Hematopoietic multipotent progenitor cell (in vitro differentiated cells): ENCODE measurements at places on chromosomes 11 and 22.
A peak's percentile ranks its signal among the peaks of the same experiment; 100 is the strongest.

DNA sequence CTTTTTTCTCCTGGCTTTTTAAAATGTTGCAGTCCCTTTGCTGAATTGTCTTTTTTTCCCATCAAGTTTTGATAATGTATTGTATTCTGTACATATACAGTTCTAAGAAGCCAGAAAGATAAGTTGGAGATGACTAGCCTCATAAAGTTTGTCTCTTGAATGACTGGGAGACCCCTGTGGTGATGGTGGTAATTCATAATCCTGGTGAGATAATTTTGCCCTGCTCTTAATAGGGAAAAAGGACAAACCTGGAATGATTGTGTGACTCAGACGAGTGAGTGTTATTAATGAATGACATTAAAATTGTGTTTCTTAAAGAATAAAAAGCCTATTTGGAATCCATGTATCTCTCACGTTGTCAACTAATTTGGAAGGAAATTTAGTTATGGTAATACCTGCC, 1.2 kb downstream of the HIKESHI start:
- DNase-seq = no peak

DNA sequence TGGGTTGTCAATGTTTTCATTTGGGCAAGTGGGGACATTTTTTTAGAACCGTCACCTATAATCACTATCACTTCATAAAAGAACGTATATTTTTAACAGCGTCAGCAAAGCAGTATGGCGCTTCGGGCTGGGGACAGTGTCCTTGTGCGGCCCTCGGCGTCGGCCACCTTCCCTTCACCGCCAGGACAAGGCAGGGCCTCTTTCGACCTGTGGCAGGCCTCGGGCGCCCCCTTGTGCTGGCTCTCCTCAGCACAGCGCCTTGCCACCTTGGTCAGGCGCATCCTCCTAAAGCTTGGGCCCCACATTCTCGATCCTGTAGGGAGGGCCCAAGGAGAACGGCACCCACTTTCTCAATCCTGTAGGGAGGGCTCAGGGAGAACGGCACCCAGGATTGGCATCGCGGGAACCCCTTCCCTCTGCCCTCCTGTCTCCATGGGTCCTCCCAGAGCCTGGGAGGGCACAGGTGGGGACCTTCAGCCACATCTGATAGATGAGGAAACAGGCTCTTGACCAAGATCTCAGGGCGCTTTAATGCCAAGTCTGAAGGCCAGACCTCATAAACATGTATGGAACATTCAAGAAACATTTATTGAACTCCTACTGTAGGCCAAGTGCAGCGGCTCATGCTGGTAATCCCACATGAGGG, 11.5 kb upstream of the FADD start:
- DNase-seq = peak; percentile 65

DNA sequence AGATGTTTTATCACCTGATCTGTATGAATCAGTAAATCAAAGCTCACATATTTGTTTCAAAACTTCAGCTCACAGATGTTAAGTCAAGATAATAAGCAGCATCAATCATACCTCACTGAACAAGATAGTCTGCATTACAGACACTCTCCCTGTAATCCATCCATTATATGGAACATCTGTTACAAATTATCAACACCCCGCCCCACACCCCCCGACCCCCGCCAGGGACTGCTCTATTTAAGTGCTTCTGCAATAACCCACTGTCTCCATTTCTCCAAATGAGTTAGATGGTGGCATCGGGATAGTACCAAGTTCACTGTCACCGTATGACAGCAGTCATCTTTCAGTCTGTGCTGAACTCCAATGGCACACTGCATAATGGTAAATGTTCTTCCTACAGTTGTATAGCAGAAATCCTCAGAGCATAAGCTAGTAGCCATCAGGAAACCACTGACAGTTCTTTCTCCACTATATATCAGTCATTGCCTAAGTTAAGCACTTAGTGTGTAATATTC, 447.0 kb upstream of the ARHGAP42 start:
- DNase-seq = no peak

DNA sequence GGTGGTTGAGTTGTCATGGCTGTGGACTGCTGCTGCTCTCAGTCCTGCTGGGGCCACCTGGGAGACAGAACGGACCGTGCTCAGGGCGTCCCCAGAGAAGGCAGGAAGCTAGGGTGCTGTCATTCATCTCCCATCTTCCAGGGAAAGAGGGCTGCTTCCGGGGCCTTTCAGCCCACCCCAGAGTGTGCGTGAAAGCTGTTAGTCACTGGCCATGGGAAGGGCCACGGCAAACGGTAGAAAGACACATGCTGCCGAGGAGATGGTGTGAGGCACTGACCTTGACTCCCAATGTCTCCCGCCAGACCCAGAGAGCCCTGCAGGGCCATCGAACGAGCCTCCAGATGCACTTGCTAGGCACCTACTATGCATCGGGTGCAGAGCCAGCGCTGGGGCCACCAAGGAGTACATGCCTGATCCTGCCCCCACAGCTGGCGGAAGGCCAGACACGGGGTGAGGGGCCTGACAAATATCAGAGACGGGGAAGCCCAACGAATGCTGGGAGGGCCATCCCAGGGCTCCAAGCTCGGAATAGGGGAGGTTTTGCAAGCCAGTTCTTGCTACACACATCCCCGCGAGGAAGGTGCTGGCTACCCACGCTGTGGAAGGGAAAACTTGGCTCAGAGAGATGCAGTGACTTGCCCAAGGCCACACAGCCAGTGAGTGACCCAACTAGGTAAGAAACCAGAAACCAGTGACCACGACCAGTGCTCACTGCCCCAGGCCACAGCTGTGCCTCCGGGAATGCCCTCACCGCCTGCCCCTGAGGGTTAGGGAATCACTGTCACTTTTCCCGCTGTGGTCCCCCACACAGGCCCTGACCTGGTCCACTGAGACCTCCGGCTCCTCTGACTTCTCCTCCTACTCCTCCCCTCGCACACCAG, 10.1 kb downstream of the RAC2 start:
- no peak for DNase-seq

DNA sequence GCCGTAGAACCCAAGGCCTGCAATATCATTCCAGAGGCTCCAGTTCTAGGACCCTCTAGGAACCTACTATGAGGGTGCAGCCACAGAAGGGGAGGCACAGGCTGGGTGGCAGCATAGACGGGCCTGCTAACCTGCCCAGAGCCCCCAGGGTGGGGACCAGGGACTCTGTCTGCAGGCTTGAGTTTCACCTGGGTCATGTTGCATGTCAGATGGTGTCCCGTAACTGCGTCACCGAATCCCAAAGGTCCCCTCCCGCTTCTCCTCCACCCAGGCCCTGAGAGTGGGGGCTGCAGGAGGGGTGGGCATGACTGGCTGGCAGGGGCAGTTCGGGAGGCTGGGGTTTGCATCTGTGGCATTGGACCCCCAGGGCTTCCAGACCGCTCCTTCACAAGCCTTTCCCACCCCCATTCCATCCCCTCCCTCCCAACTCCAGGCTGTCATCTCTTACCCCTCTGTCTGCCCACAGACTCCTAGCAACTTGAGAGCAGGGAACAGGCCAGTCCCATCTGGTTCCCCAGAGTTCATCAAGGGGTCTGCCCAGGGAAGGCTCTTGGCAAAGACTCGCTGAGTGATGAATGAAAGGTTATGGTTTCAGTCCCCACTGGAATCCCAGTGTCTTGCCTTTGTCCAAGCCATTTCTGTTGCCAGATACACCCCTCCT, 16.3 kb downstream of the MYO7A start:
- DNase-seq = no peak

GRCh38 chr11:131940126-131940525, 569.7 kb downstream of the NTM start:
- no peak for DNase-seq

GRCh38 chr11:66334605-66335442, 1.4 kb downstream of the RIN1 start:
- DNase-seq = no peak

- no peak for DNase-seq
Observed at GRCh38 chr11:11211186-11211585, 141.9 kb downstream of the CSNK2A3 start.

GRCh38 chr11:30741039-30741550, 154.9 kb upstream of the MPPED2 start:
- DNase-seq = no peak

GRCh38 chr11:66851239-66851596, 5.6 kb upstream of the LRFN4 start:
- no peak for DNase-seq

DNA sequence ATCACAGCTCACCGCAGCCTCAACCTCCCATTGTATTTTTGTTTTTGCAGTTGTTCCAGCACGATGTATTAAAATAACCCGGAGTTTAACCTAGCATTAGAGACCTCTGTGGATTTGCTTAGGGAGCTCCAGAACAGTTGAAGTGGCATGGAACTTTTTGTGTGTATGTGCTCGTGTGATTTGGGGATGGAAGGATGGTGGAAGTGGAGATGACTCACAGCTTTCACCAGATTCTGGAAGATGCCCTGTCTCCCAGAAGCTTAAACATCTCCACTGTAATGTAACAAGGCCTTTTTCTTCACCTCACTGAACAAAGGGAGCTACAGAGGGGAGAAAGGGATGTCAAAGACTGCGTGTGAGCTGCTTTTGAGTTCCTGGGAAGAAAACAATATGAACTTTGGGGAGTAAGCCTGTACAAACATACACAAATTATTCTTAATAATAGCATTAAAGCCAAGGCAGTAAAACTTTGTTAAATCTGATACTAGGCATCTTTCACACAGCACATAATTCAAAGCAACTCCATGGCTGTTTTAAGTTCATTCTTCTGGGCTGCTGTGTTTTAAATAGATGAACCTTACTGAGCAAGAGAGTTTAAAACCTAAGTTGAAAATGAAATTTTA, 226.4 kb downstream of the ADAMTS15 start:
- DNase-seq = no peak

- no peak for DNase-seq
Observed at GRCh38 chr11:2690596-2691354, 9.0 kb downstream of the KCNQ1OT1 start.
